ENCODE measurements at places on chromosomes 6 and 20.

- DNase-seq, result no peak
These were observed 39.7 kb downstream of the KIF16B start for GRCh38 chr20:16533502-16533901.

DNA sequence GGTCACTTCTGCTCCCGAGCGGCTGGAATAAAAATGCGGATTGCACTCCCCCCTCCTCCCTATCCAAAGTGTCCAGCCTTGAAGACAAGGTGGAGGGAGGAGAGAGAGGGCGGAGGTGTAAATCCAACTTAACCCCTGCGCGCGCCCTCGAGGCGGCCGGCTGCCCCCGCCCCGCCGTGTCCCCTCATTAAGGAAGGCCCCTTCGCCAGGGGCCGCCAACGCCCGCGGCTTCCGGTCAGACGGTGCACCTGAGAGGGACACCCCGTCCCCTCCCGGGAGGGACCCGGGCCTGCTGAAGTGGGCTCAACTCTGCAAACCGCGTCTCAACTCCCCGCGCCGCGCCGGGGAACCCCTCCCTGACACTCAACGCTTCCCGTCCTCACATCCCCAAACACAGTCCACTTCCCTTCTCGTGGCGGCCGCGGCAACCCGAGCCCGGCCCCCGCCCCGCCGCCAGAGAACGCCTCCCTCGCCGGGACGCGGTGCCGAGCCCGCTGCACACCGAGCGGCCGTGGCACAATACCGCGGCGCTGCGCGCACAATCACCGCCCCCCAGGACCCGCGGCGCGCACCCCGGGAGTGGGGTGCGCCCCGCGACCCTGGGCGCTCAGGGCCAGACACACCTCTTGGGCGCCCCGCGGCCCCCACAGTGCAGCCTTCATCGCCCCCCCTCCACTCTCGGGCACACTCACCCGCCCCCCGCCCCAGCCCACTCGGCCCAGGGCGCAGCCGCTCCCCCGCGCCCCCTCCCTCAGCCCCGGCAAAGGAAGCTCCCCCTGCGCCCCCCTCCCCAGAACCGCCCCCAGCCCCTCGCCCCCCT lies 102.5 kb downstream of the NOL4L start:
- peak; percentile 48 for DNase-seq

GRCh38 chr6:56204134-56204533 lies 43.2 kb downstream of the COL21A1 start:
- DNase-seq, result no peak

DNA sequence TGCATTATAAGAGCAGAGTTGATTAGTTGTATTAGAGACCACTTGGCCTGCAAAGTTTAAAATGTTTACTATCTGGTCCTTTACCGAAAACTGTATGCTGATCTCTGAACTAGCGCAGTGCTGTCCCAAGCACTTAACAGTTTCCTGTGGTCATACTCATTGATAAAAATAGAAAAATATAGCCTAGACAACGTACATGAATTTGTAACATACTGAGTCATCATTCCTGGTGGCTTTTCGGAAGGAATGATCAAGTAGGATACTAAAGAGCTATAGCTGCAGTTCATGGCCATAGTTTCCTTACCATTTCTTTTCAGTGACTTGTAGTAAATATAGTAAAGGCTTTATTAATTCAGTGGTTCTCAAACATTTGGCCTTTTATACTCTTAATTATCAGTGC lies 18.4 kb downstream of the TTK start:
- no peak for DNase-seq

DNA sequence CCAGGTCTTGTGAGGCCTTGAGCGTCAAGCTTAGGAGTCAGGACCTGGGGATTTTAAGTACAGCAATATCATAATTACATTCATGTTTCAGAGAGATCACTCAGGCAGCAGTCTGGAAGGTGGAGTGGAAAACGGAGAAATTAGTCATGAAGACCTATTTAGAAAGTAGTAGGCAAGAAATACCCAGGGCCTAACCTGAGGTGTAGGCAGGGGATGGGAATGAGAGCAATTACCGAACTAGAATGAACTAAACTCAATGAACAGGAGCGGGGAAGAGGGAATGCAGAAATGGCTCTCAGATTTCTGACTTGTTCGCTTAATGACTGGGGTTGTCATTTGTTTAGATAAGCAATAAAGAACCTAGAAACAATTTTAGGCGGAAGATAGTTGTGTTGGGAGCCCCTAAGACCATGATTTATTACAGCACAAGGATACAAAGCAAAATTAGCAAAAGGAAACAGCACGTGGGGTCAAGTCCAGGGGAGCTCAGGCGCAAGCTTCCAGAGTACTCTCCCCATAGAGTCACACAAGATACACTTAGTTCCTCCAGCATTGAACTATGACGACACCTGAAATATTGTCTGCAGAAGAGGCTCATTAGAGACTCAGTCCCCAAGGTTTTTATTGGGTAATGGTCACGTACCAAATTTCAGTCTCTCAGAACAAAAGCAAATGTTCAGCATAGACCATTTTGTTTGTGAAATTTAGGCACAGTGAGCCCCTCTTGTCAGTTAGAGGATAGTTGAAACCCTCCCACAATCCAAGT lies 178.8 kb upstream of the AKAP12 start:
- DNase-seq, result no peak

DNA sequence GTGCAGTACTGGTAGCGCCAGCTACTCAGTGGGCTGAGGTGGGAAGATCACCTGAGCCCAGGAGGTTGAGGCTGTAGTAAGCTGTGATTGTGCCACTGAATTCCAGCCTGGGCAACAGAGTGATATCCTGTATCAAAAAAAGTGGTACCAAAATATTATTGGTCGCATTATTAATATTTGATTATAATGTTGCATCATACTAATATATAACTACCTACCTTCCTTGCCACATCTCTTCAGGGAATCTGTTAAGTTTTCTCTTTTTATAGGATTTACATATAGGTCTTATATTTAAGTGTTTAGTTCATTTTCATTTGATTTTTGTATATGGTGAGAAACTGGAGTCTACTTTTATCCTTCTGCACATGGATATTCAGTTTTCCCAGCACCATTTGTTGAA lies 66.3 kb upstream of the PHACTR3 start:
- DNase-seq, result no peak

GRCh38 chr6:139325125-139325524 lies 33.3 kb upstream of the TXLNB start:
- no peak for DNase-seq

DNA sequence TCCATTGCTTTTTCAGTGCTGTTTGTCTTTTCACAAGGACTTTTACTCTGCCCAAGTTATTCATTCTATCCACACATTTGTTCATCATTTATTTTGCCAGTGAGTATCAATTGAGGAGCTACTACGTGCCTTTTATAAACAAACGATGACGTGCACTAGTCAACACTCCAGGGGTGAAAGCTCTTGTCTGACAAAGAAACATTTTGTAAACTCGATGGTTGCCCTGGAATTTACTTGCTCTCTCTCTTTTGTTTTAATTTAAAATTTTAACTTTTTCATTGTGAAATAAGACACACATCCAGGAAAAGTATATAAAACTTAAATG lies 8.3 kb upstream of the MRPS18A start:
- DNase-seq, result no peak

DNA sequence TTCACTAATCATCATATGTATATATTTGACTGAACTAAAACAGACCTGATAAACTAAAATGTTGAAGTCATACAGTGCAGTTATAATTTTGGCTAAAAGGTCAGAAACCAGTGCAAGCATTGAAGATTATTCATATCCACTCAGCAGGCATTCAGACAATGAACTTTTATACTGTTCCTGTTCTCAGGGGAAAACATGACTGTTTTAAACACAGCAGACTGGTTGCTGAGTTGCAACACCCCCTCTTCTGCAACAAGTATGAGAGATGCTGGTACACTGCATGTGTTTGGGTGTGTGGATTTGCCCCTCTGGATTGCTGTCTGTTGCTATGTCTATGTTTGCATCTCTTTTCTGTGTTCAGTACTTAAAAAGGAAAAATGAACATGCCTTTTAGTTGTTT lies 206.8 kb downstream of the EYA4 start:
- no peak for DNase-seq

- DNase-seq, result peak; percentile 70
These were observed 199.0 kb downstream of the JARID2 start for GRCh38 chr6:15444881-15445280.

GRCh38 chr6:36592221-36592655 lies 1.9 kb upstream of the SRSF3 start:
- no peak for DNase-seq

- DNase-seq, result no peak
These were observed 11.2 kb downstream of the CST5 start for GRCh38 chr20:23868321-23868720.

DNA sequence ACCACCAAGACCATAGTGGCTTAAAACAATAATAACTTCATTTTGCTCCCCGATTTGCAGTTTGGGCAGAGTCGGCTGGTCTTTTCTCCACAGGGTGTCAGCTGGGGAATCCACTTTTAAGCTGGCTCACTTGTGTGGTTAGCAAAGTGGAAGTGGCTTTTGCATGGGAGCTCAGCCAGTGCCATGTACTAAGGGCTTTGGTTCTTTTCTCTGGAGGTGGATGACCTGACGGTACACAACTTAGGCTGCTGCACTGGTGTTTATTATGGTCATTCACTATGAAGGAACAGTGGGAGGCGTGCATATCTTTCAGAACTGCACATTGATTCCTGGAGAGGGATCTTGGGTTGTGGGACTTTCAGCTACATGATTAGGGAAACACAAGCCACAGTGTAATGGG lies 141.0 kb downstream of the OR2B2 start:
- no peak for DNase-seq

- no peak for DNase-seq
These were observed 1.5 kb upstream of the GMEB2 start for GRCh38 chr20:63628246-63628975.

GRCh38 chr6:111699123-111699522 lies 93.4 kb upstream of the TRAF3IP2 start:
- DNase-seq, result no peak

DNA sequence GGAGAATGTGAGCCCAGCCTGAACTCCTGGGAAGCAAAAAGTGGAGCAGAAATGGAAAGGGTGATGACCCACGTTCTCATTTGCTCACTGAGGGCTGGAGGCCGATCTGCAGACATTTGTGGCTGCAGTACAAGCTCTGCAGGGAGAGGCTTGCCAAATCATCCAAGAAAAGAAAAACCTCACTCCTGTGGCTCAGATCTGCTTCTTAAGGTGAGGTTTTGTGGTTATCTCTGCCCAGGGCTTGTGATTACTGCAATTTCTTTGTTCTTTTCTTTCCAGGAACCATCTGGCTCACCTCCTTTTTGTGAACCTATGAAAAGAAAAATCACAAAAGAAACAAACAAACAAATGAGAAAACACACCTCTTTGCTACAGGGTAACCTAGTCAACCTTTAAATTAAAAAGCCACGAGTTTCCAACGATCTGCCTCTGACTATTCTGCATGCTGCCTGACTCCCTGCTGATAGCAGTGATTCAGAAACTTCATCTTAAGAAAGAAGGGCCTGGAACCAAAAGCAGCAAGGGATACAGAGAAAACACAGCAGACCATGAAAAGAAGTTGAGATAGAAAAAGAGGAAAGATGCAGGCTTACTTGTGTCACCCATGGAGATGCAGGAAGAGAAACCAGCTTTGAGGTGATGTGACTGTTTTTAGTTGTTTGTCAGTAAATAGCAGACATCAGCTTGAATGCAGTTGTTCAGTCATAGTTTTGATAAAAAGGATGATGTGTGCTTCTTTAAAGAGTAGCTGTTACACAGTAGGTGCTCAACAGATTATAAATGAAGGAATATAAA lies 165.1 kb downstream of the LMBRD1 start:
- no peak for DNase-seq

DNA sequence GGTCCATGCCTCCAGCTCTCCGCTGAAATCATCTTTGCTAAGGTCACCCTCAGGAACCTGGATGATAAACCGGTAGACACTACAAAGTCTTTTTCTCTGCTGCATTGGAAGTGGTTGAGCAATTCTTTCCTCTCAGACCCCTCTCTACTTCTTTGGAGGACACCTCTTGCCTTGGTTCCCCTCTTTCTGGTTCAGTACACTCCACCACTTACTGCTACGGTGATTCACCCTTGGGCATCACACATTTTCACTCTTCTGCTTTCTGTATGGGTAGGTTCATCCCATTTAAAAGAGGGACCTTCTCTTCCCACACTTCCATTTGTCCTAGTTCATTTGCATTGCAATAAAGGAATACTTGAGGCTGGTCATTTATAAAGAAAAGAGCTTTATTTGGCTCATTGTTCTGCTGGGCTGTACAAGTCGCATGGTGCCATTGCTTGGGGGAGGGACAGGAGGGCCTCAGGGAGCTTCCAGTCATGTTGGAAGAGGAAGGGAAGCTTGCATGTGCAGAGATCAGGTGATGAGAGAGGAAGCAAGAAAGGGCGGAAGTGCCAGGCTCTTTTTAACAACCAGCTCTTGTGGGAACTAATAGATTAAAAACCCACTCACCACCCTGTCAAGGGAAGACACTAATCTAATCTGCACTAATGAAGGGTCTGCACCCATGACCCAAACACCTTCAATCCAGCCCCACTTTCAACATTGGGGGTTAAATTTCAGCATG lies 149.7 kb upstream of the TMEM170B start:
- no peak for DNase-seq

DNA sequence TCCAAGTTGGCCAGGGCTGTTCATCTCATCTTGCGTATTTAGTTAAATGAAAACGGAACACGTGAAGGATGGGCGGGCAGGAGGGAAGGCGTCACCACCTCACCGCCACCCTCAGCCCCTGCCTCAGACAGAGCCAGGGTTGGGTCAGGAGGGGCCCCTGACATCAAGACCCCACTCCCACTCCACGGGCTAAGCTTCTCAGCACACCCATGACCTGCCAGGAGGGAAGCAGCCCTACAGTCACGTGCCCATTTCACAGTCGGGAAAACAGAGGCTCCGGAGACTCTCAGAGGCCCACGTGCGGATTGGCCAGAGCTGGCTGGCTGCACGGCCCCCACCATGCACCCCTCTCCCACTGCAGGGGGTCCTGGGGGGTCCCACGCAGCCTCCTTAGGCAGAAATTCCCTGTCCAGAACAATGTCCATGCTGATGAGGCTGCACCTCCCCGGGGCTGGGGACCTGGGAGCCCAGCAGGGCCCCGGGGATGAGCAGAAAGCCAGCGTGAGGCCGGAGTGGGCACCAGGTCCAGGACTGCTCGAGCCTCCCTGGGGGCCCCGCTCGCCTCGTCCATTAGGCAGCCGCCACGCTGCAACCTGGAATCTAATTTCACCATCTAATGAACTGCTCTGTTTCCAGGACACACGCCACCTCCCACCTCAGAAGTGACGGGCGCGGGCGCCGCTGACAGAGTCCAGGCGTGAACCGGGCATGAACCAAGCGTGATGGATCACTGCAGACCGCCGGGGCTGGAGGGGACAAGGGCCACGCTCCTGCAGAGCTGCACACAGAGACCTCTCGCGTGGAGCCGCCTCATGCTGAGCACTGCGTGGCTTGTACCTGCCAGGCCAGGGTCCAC lies 15.8 kb downstream of the KCNQ2 start:
- DNase-seq, result no peak

- DNase-seq, result no peak
These were observed 61.1 kb downstream of the PLCG1 start for GRCh38 chr20:41198443-41198842.

- DNase-seq, result no peak
These were observed 657.5 kb downstream of the RFPL4B start for GRCh38 chr6:113004470-113005270.

- DNase-seq, result no peak
These were observed 57.7 kb downstream of the SNX5 start for GRCh38 chr20:17910828-17911294.

- DNase-seq, result no peak
These were observed 47.3 kb upstream of the SLC2A12 start for GRCh38 chr6:134099770-134100169.
